CD4-positive, alpha-beta memory T cell (primary cell): ENCODE measurements at places on chromosomes 2 and 18. TPM values are rescaled to one million over a fixed set of nuclear protein-coding genes. Genes with fewer than 3 reads are reported as not detected.

- DNase-seq = no peak
- H3K4me1 ChIP-seq = no peaks in the 10 kb centered on the region
- no peaks in the 10 kb centered on the region for H3K36me3 ChIP-seq
- no peak overlapping the region for H3K27ac ChIP-seq
These were observed 32.0 kb upstream of the ARL5A start for GRCh38 chr2:151860210-151860609.

DNA sequence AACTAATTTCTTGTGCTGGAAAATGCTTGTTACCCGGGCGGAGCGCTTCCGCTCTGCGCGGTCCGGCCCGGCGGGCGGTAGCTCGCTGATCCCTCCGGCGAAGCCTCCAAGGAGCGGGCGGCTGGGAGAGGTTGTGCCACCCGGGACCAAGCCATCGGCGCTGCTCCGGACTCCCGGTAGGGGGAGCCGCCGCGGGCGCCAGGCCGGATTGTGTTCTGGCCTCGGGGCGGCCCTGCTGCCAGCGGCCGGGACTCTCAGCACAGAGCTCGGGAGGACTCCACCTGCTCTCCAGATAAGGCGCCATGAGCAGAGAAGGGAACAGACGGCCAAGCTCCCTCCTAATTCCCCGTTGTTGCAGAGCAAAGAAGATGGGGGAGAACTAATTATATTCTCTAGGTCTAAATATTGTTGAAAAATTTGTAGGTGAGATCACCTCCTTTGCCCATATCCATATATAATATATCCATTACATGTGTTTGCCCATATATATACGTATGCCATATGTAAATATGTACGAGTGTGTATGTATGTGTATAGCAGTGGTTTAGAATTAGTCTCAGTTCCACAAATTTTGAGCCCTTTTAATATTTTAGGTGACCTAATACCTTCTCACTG is 13.8 kb upstream of the SATB2 start:
- no peak for DNase-seq
- peaks cover 14% of the 10 kb centered on the region for H3K4me1 ChIP-seq
- H3K36me3 ChIP-seq = no peaks in the 10 kb centered on the region
- peaks cover 61% of the 10 kb centered on the region for H3K27me3 ChIP-seq
- no peak overlapping the region for H3K27ac ChIP-seq

DNA sequence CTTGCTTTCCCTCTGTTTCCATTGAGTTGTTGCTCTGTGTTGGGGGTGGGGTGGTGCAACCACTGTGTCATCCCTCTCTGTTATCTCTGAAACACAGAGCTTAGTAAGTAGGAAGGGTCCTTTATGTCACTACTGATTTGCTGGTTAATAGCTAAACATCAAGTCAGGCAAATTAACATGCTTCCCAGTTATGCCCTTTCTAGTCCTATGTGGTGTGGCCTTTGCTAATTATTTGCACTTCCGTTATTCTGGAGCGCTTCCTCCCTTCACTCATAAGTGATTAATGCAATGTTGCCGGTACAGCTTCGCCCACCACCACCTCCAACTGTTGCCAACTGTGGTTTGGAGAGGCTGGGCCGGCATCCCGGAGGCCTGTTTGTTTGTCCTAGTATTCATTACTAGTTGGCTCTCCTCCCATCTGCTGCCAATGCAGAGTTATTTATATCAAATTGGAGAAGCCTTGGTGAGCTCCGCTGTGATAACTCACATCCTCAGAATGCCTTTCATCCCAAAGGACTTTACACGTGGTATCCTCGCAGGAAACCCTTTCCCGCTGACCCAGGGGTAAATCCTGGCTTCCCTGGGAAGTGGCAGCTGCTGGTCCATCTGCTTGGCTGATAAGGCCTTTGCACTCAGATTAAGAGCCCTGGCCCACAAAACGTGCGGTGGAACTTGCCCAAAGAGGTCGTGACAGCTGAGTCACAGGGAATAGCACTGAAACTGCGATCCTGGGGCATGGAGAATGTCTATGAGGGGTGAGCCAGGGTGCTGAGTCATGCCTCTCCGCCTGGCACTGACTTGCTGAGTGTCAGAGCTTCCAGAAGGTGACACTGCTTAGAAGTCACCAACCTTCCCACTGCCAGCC is 72.0 kb upstream of the ZCCHC2 start:
- H3K4me3 ChIP-seq = no peak overlapping the region
- no peaks in the 10 kb centered on the region for H3K27me3 ChIP-seq
- DNase-seq = no peak
- H3K36me3 ChIP-seq = no peaks in the 10 kb centered on the region
- H3K27ac ChIP-seq = no peak overlapping the region

DNA sequence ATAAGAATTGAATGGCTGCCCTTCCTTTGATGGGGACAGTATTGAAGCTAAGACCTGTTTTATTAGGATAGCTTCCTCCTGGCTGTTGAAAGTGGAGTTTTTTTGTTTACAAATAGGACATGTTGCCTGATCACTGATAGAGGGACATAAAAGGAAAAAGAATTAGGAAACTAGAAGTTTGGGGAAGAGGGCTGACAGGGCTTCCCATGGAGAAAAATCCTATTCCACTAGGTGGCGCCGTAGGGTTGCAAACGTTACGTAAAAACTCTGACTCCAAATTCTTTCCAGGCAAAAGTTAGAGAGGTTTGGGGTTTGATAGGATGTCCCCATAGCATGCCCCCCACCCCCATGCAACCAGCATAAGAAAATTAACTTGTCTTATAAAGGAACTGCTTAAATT is 11.1 kb upstream of the RBFA start:
- H3K27ac ChIP-seq = no peak overlapping the region
- H3K36me3 ChIP-seq = no peaks in the 10 kb centered on the region
- H3K4me3 ChIP-seq = no peak overlapping the region
- no peaks in the 10 kb centered on the region for H3K4me1 ChIP-seq
- H3K27me3 ChIP-seq = no peaks in the 10 kb centered on the region

DNA sequence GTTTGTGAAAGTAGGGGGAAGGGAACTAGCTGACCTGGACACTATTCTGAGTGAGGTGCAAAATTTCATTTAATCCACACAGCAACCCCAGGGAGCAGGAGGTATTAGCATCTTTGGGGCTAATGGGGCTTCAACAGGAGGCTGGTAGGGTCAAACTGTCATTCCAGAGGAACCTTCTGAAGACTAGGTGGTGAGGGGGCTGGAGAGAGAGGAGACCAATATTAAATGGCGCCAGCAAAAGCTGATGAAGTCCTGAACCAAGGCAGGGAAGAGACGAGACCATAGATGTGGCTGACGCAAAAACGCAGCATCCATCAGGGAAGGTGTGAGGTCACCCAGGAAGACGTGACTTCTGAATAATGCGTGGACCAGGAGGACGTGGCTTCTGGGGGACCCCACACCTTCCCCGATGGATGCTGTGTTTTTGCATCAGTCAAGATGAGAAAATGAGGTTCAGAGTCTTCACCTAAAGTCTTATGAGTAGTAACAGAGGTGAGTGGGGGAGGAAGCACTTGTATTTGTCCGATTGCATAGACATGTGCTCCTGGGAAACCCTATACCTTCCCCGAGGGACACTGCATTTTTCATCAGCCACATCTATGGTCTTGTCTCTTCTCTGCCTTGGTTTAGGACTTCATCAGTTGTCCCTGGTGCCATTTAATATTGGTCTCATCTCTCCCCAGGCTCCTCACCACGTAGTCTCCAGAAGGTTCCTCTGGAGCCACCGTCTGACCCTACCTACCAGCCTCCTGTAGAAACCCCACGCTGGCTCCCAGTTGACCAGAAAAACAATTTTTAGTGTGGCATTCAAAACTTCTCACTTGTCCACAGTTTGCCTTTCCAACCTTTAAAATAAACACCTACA is 188.6 kb downstream of the MYCN start:
- H3K4me1 ChIP-seq = no peaks in the 10 kb centered on the region
- H3K27ac ChIP-seq = no peak overlapping the region
- no peak for DNase-seq
- no peaks in the 10 kb centered on the region for H3K27me3 ChIP-seq
- no peak overlapping the region for H3K4me3 ChIP-seq

GRCh38 chr2:217753460-217754200 is 249.2 kb downstream of the TNS1 start:
- no peak overlapping the region for H3K4me3 ChIP-seq
- H3K27ac ChIP-seq = no peak overlapping the region
- H3K36me3 ChIP-seq = no peaks in the 10 kb centered on the region
- H3K4me1 ChIP-seq = peaks cover 19% of the 10 kb centered on the region

GRCh38 chr18:59954755-59955156 is 55.0 kb downstream of the PMAIP1 start:
- no peak for DNase-seq
- no peaks in the 10 kb centered on the region for H3K27me3 ChIP-seq
- H3K36me3 ChIP-seq = no peaks in the 10 kb centered on the region
- no peak overlapping the region for H3K4me3 ChIP-seq
- no peak overlapping the region for H3K27ac ChIP-seq
- peaks cover 8% of the 10 kb centered on the region for H3K4me1 ChIP-seq

GRCh38 chr2:226915846-226916360 is 80.0 kb downstream of the RHBDD1 start:
- no peaks in the 10 kb centered on the region for H3K27me3 ChIP-seq
- H3K4me1 ChIP-seq = no peaks in the 10 kb centered on the region
- H3K36me3 ChIP-seq = no peaks in the 10 kb centered on the region
- H3K4me3 ChIP-seq = no peak overlapping the region
- H3K27ac ChIP-seq = no peak overlapping the region

DNA sequence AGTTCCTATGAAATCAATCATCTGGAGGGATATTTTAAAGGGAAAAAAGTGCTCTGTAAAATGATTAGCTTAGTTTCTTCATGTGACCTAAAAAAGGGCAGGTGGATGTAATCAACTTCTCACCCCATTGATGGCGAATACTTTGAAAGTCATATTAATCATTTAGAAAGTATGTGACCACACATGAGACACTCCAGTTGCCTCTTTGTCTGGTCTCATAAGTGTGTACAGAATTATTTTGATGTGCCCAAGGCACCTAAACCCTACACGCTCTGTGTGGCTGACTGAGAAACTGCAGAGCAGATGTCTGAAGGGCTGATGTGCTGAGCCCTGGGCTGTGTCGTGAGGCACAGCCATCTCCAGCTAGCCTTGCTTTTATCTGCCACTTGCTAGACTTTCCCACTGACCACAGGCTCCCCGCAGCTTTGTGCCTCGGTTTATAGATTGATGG is 26.9 kb downstream of the SGPP2 start:
- H3K4me1 ChIP-seq = no peaks in the 10 kb centered on the region
- no peak overlapping the region for H3K4me3 ChIP-seq
- H3K27ac ChIP-seq = no peak overlapping the region
- no peaks in the 10 kb centered on the region for H3K27me3 ChIP-seq

DNA sequence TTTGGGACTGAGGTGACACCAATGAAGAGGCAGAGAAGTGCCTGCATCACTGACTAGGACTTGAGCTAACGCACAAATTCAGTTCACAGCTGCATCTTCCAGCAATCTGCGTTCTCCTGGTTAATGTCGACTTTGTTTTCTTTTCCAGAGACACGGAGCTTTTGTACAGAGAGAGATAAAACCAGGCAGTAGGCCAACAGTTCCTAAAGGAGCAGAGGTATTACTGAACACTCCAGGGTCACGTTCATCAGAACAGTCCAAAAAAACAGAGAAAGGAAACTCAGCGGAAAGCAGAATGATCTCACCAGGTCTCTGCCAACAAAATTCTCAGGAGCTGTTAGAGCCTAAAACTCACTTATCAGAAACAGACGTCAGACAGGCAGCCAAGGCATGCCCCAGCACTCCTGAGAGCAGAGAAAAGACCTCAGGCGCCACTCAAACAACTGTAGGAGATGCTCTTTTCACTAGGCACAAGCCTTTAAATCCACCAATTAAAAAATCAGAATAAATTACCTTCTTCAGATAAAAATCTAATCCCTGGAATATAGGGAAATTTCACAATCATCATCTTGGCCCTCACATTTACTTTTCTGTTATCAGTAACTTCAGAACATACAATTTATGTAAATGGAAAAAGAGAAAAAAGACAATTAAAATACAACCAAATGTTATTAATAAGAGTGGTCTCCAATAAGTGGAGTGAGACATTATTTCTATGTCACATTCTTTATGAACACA is 95.9 kb upstream of the SPTBN1 start:
- H3K4me1 ChIP-seq = no peaks in the 10 kb centered on the region
- no peak overlapping the region for H3K27ac ChIP-seq
- DNase-seq = no peak
- H3K27me3 ChIP-seq = no peaks in the 10 kb centered on the region

GRCh38 chr2:16553226-16553625 is 112.4 kb downstream of the CYRIA start:
- no peak for DNase-seq
- no peaks in the 10 kb centered on the region for H3K4me1 ChIP-seq
- H3K4me3 ChIP-seq = no peak overlapping the region
- no peak overlapping the region for H3K27ac ChIP-seq

GRCh38 chr2:10036095-10036884 is 7.1 kb upstream of the KLF11 start:
- H3K4me3 ChIP-seq = no peak overlapping the region
- peak; percentile 28 for DNase-seq
- H3K27ac ChIP-seq = no peak overlapping the region

GRCh38 chr2:118940486-118941120 is 1.4 kb upstream of the MARCO start:
- H3K36me3 ChIP-seq = no peaks in the 10 kb centered on the region
- H3K27ac ChIP-seq = no peak overlapping the region
- no peak overlapping the region for H3K4me3 ChIP-seq
- no peaks in the 10 kb centered on the region for H3K4me1 ChIP-seq

DNA sequence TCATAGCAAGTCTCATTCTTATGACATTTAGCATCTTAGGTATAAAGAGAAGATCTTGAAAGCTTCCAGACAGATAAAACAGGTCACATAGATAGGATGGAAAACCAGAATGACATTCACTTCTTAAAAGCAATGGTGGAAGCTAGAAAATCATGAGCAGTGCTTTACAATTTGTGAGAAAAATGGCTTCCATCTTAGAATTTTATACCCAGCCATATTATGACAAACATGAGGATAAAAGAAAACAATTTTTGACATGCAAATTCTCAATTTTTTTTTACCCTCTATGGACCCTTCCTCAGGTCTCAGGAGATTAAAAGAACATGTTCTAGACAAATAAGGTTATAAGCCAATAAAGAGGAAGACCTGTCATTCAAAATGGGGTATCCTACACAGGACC is 7.1 kb downstream of the NTSR2 start:
- H3K36me3 ChIP-seq = no peaks in the 10 kb centered on the region
- no peak for DNase-seq
- H3K27me3 ChIP-seq = no peaks in the 10 kb centered on the region

MC5R gene
- total RNA-seq = not detected

SERPINB11 gene
- not detected for total RNA-seq

NT5DC4 gene
- not detected for total RNA-seq

NEB gene
- 2.1 TPM for total RNA-seq
